IMR-90 (cell line): ENCODE measurements at places on chromosomes 7 and 10. TPM values are rescaled to one million over a fixed set of nuclear protein-coding genes. Genes with fewer than 3 reads are reported as not detected.
A peak's percentile ranks its signal among the peaks of the same experiment; 100 is the strongest.

GRCh38 chr7:100570954-100571828 lies 2.5 kb downstream of the SAP25 start:
- DNase-seq = no peak

- DNase-seq = no peak
Measured at GRCh38 chr10:6877336-6877721, 297.3 kb upstream of the PRKCQ start.

GRCh38 chr10:70474780-70475179 lies 3.8 kb upstream of the PALD1 start:
- DNase-seq = no peak

- DNase-seq = peak; percentile 90
Measured at GRCh38 chr7:76011442-76011861, 17.1 kb upstream of the TMEM120A start.

DNA sequence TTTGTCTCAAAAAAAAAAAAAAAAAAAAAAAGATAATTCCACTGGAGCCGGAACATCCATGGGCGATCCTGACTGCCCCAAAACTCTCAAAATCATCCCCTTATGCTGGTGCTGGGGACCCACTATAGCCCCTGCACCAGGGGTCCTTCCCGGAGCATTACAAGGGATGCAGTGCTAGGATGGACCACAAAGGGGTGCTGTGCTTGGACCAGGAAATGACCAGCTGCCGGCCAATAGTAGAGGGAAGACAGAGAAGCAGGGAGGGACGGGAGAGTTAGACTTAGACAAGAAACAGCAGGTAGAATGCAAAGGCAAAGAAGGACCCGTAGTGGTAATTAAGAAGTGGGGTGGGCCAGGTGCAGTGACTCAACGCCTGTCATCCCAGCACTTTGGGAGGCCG lies 40.5 kb downstream of the RCC1L start:
- no peak for DNase-seq

DNA sequence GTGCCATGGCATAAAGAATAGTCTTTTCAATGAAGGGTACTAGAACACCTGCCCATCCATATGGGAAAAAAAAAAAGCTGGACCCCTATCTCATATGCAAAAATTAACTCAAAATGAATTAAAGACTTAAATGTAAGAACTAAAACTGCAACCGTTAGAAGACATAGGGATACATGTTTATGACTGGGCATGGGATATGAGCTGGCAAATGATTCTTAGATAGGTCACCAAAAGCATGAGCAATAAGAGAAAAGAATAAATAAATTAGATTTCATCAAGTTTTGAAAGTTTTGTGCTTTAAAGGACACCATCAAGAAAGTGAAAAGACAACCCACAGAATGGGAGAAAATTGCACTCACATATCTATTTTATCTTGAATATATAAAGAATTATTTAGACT lies 222.0 kb downstream of the ADK start:
- DNase-seq = peak; percentile 50

DNA sequence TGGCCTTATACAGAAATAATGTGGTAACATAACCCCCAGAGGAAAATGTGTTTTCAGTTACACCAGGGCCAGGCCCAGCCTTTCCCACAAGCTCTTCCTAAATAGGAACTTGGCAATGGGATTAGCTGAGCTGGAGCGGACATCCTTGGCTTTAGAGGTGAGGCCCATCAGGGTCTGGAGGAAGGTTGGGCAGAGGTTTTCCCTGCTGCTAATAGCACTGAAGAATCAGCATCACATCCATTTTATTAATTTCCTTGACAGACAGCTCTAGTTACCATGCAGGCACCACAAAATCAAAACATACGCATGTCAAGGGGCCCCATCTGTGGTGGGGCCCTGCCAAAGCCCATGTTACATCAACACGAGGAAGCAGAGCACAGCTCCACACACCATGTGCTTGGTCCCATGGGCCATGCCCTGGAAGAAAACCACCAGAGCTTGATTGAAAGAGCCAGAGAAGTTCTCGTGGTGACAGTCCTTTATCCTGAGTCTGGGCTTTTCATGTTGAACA lies 566.6 kb downstream of the KCNMA1 start:
- DNase-seq = no peak

- no peak for DNase-seq
Measured at GRCh38 chr7:1939434-1940401, 269.6 kb downstream of the ELFN1 start.

DNA sequence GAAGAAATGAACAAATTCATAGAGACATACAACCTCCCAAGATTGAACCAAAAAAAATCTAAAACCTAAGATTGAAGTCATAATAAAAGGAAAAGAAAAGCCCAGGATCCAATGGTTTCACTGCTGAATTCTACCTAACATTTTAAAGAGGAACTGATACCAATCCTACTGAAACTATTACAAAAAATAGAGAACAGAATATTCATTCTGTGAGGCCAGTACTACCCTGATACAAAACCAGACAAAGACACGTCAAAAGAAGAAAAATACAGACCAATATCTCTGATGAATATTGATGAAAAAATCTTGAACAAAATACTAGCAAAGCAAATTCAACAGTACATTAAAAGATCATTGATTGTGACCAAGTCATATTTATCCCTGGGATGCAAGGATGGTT lies 128.5 kb upstream of the STEAP1 start:
- no peak for DNase-seq

DNA sequence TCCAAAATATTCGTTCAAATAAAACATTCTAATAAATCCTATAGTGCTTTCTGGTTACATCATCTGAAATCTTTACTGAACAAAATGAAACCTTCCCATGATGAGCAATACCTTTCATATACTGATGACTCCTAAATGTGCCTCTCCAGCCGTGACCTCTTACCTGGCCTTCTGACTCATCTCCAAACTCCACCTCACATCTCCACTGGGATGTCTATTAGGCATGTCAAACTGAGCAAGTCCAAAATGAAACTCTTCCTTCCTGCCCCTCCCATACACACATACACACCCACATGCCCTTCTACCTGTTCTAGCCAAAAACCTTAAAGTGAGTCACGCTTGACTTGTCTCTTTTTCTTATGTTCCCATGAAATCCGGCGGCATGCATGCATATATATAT lies 22.9 kb downstream of the GSAP start:
- peak; percentile 66 for DNase-seq

DNA sequence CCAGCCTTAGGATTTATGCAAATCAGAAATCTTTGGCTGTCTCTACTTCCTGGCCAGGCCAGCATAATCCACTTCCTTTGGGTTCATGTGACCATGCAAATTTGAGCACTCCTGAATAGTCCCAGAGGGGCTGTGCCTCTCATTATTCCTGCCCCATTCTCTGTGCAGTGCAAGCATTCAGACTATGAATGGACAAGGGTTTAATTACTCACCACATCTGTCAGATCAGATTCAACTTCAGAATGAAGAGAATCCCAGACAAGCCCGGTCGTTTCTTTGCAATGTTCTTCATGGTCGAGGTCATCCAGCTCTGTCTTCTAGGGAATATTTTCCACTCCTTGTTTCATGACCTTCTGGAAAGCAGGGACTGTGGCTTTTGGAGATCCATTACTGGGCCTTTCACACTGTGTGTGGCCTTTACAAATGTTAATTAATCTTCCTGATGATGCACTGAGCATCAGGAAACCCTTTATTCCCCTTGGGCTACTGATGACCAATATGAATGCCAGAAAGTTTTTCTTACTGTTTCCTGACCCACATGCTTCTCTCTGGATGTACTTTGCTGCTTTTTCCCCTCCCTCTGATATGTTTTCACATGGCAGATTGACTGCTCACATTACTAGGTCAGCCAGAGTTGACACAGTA lies 217.6 kb upstream of the TCF7L2 start:
- DNase-seq = no peak

GRCh38 chr7:33981671-33982424 lies 76.5 kb downstream of the BMPER start:
- peak; percentile 57 for DNase-seq

DNA sequence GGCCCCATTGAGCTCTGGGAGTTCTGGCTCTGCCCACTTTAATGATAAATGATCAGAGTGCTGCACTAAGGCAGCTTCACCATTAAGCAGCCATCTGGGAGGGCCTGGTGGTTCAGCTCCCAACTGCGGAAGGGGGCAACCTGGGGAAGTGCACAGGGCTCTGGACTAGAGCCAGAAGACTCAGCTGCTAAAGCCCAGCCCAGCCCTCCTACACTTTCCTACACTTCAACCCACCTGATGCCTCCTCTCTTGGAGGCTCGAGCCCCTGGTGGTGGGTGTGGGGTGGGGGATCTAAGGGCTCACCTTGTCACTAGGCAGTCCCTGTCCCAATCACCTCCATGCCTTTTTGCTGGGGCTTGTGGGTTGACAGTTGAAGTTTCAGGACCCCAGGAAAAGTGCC lies 60.6 kb upstream of the ANTXRL start:
- DNase-seq = no peak

DNA sequence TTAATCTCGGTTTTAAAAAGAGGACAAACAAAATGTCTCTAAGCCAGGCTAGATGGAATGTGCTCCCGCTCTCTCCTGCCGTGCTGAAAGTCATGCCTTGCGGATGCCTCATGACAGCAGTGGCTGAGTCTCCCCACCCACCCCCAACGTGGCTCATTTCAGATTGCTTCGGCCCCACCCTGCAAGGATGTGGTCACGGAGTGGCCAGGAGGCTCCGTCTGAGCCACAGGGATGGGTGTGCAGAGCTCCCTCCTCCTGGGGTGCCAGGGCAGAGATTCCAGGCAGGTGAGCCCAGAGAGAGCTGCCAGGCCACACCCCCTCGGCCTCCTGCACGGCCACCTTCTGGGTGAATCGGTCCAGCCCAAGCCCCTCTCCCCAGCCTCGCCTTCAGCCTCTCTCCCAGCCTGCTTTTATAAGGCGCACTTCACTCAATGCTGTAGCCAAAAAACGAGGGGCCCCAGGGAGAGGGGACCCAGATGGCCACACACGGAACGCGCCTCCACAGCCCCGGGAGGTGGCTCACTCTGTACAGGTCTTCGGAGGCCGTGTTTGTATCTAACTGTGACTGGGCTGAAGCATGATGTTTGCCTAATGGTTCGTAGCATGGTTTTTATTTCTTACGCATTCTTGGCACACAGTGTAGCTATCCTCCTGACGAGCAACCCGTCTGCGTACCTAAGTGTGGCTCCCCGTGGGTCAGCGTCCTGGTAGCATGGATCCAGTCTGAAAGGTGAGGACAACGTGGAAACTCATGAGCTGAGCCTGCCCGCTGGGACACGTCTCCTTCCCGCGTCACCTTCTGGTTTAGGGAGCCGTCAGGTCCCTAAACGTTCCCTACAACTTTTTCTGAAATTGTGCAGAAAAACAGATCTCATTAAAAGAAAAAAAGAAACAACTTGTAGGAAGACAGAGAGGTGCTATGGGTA lies 413.8 kb upstream of the FOXK1 start:
- DNase-seq = no peak

- no peak for DNase-seq
Measured at GRCh38 chr10:5971315-5971832, 6.0 kb downstream of the IL15RA start.

GRCh38 chr10:73997461-73997786 lies 492 bp upstream of the VCL start:
- DNase-seq = no peak

DNA sequence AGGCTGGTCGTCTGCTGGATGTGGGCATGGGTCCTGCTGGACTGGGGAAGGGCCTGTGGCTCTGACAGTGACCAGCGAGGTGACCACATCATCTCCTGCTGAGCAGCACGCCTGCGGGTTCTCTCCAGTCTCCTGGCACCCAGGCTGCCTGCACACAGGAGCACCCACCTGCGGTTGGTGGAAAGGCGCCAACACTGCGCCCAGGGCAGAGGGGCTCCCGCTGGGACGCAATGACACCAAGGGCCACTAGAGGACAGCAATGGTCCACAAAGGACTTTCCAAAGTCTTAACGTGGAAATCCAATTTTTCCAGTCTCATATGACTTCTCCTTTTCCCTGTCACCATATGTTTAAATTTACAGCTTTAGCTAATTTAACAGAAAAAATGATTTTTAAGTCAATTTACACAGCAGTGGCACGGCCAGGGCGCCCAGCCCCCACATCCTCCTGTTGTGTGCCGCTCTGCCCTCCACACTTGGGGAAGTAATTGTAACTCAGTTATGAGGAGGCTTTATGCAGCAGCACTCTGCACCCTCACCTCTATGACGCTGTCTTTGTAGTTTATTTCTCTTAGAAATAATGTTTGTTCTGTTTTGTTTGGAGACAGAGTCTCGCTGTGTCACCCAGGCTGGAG lies 38.1 kb downstream of the CFAP46 start:
- DNase-seq = peak; percentile 24

GRCh38 chr10:98380493-98381339 lies 34.3 kb downstream of the PYROXD2 start:
- DNase-seq = peak; percentile 22

DNA sequence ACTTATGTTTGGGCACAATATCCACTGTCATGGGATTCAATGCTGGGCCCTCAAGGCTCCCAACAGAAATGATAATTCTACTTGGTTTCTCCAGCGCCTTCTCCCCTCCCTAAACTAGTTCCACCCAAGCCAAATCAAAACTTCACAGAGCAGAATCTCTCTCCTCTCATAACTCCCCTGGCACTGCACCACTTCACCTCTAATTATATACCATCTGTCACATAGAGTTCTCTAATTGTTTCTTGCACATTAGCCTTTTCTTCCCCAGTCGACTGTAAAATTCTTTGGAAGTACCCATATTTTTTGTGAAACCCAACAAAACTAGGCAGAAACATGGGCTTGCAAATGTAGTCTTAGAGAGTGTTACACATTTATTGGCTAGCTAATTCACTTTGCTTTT lies 8.1 kb downstream of the SGMS1 start:
- DNase-seq = no peak

DNA sequence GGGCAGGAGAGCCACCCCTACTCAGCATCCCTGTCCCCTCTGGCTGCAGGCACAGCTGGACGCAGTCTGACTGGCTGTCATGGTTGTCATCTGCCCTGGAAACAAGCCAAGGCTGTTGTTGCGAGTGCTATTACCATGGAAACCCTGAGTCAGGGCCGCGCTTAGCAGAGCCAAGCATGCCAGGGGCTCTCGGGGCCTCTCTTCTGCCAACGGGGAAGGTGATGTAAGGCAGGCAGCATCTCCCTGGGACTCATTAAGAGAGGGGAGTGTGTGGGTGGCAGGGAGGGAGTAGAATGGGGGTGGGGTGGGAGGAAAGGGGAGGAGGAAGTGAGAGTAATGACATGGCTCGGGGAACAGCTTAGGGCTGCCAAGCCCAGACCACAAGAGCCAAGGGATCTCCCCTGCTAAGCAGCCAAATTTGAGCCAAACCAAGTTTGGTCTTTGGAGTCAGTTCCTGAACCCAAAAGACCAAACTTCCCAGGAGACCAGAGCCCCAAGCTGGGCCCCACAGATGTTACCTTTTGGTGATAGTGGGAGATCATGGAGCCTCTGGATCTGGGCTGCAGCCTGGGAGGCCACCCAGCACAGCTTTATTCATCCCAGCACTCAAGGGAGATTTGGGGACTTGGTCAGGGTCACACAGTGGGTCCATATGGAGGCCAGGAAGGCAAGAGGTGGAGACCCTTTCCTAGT lies 67.6 kb downstream of the TMEM130 start:
- peak; percentile 19 for DNase-seq

Gene IGFBP3
- total RNA-seq = 272 and 308 TPM in 2 replicates

Gene MRPS33
- total RNA-seq = 14.5 and 24.4 TPM in 2 replicates

Gene FZD1
- 3.6 and 4.4 TPM in 2 replicates for total RNA-seq

Gene AMPH
- 3.9 and 4.2 TPM in 2 replicates for total RNA-seq

Gene SAP25
- not detected in 2 replicates for total RNA-seq

Gene MUC12
- total RNA-seq = not detected in 2 replicates

Gene MTURN
- 5.6 and 7.8 TPM in 2 replicates for total RNA-seq

Gene NPC1L1
- not detected in 2 replicates for total RNA-seq

Gene CDH23
- under 0.01 TPM in 2 replicates for total RNA-seq

Gene FAM25A
- not detected in 2 replicates for total RNA-seq

Gene SPDYE2B
- not detected in 2 replicates for total RNA-seq

Gene CSTF2T
- total RNA-seq = 18.6 and 22.5 TPM in 2 replicates

Gene LLCFC1
- not detected in 2 replicates for total RNA-seq

Gene NODAL
- not detected in 2 replicates for total RNA-seq

Gene SLC29A4
- total RNA-seq = 2.3 and 2.5 TPM in 2 replicates

Gene NUPR2
- not detected in 2 replicates for total RNA-seq
